EH (cell line): ENCODE measurements at places on chromosomes 5 and 9.

DNA sequence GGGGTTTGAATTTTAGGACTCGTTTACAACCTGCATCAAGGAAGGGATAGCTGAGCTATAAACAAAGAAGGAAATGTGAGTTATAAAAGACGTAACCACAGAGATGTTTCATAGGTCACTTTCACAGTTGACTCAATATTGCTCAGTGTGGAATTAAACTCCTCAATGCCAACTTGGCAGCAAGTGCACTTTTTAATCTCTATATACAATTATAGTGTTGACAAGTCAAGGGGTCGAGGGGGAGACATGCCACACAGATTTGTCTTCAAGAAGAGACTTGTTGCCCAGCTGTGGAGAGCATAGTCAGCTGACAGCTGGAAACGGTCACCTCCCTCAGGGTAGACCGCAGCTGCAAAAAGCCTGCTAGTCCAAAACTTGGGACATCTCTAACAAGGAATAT lies 163.4 kb upstream of the DMAC1 start:
- DNase-seq = no peak

GRCh38 chr5:96331210-96331609 lies 101.8 kb downstream of the PCSK1 start:
- DNase-seq = peak; percentile 74

GRCh38 chr5:133778636-133779035 lies 166.3 kb upstream of the FSTL4 start:
- DNase-seq = no peak

- peak; percentile 43 for DNase-seq
Measured at GRCh38 chr9:135960411-135961276, 529 bp downstream of the UBAC1 start.

DNA sequence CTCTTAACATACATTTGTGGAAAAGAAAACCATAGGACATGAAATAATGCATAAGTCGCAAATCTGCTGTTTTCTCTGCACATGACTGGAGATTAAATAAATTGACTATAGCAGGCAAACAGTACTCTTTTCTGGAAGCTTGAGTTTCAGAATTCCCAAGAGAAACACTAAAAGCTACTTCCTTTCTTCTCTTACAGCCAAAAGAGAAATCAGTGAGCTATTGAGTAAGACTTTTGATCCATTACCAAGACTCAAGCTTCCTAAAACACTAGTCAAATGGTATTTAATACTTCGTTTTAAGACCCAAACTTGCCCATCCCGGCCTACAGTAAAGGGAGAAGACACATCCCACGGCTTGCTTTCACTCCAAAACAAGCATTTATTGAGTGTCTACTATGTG lies 335.8 kb upstream of the PUM3 start:
- no peak for DNase-seq

- DNase-seq = no peak
Measured at GRCh38 chr9:137836151-137836830, 41.3 kb upstream of the CACNA1B start.

- no peak for DNase-seq
Measured at GRCh38 chr5:94467346-94467953, 151.0 kb downstream of the KIAA0825 start.

- DNase-seq = no peak
Measured at GRCh38 chr9:69028754-69029153, 6.8 kb upstream of the FXN start.

- no peak for DNase-seq
Measured at GRCh38 chr5:158869092-158869491, 230.6 kb downstream of the EBF1 start.

DNA sequence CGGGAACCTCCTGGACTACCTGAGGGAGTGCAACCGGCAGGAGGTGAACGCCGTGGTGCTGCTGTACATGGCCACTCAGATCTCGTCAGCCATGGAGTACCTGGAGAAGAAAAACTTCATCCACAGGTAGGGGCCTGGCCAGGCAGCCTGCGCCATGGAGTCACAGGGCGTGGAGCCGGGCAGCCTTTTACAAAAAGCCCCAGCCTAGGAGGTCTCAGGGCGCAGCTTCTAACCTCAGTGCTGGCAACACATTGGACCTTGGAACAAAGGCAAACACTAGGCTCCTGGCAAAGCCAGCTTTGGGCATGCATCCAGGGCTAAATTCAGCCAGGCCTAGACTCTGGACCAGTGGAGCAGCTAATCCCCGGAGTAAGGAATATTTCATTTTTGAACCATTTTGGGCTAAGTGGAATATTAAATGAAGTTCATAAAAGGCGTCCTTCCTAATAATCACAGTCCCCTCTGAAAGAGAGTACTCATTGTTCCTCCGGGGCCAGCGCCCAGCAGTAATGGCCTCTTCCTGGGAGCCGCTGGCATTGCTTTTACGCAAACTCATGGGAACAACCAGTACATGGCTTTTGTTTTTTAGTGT lies 23.6 kb downstream of the QRFP start:
- DNase-seq = no peak

DNA sequence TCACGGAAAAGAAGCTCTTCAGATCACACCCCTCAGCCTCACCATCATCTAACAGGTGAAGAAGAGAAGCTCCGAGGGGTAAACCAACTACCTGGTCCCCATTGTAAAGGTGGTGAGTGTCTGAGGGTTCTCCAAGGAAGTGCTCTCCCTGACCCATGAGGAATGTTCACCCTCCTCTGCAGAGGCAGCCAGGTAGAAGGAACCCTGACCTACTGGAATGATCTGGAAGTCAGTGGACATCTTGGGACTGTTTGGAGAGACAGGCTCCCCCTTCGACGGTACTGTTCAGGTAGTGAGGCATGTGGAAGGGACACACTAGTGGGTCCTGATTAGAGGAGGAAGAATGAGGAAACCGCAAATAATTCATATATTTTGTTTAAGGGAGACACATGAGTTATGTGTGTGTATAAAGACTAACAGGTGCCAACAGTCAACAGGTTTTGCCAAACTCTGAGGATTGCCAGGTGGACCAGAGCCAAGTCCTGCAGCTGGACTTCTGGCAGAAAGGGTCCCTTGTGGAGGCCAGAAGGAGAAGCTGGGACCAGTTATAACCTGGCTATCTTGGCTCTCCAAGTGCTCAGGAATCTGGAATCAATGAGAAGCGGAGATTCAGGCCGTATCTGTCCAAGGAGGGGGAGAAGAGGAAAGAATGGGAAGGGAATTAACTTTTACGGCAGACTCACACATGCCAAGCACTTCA lies 3.0 kb upstream of the ZBTB34 start:
- no peak for DNase-seq

GRCh38 chr9:123871781-123872180 lies 58.1 kb downstream of the DENND1A start:
- peak; percentile 11 for DNase-seq

DNA sequence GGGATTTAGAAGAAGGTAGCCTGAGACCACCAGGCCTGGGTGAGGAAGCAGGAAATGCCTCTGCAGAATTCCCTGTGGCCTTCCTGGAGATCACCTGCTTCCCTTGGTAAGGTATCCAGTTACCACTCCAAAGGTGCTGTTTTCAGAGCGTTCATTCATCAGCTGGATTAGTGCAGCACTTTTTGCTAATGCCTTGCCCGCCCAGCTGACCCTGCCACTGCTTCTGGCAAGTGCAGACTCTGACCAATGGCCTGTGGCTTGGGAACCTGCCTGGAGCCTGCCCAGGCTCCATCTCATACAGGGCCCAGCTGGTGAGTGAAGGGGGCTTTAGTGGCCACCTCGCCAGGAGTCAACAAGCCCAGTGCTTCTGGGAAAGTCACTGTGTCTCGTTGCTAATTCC lies 48.6 kb downstream of the FOXI1 start:
- DNase-seq = no peak

- DNase-seq = peak; percentile 70
Measured at GRCh38 chr9:76654051-76654461, 110.2 kb upstream of the PCA3 start.

DNA sequence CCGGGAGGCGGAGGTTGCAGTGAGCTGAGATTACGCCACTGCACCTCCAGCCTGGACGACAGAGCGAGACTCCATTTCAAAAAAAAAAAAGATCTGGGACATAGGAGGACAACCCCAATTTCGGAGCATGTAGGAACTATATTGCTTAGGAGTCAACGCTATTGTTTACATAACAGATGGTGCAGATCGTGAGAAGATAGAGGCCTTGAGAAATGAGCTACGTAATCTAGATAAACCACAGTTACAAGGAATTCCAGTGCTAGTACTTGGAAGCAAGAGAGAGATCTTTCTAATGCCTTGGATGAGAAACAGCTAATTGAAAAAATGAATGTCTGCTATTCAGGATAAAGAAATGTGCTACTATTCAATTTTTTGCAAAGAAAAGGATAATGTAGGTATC lies 20.3 kb downstream of the TBC1D2 start:
- DNase-seq = peak; percentile 45

- DNase-seq = no peak
Measured at GRCh38 chr9:96667363-96667728, 12.2 kb upstream of the PRXL2C start.

GRCh38 chr5:95918421-95919006 lies 43.1 kb downstream of the ELL2 start:
- no peak for DNase-seq

- no peak for DNase-seq
Measured at GRCh38 chr5:179904463-179905160, 3.1 kb downstream of the TBC1D9B start.

GRCh38 chr9:126489581-126490213 lies 124.0 kb upstream of the LMX1B start:
- DNase-seq = no peak

DNA sequence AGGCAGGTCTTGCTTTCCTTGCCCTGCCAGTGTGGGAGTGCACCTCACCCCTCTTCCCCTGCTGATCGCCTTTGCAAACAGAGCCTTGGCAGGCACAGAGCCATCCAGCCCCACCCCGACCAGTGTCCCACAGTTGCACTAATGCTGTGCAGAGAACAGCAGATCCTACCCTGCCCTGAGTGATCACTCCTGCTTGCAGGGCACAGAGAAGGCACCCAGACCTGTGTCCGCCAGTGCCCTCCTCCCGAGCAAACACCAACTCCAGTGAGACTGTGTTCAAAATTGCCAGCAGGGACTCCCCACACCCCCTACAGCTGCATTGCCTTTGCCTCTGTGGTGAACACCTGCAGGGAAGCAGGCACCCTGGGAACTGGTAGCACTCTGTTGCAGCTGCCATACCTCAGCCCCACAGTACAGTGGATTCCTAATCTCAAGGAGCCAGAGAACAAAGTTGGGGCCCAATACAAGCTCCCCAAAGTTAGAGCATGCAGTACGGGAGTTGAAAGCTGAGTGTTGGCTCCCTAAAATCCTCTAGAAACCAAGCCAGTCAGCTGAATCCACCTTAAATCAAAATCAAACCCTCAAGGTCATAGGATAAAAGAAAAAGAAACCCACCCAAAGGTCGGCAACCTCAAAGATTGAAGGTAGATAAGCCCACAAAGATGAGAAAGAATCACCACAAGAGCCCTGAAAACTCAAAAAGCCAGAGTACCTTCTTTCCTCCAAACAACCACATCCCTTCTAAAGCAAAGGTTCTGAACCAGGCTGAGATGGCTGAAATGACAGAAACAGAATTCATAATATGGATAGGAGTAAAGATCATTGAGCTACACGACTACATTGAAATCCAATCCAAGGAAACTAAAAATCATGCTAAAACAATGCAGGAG lies 92.9 kb upstream of the PIK3R1 start:
- no peak for DNase-seq

GRCh38 chr5:111735583-111736270 lies 21.3 kb downstream of the NREP start:
- DNase-seq = peak; percentile 94

- peak; percentile 21 for DNase-seq
Measured at GRCh38 chr5:14681236-14681752, 16.8 kb downstream of the OTULIN start.
